ENCODE measurements at places on chromosomes 6 and 20. TPM values are rescaled to one million over a fixed set of nuclear protein-coding genes. Genes with fewer than 3 reads are reported as not detected.
A peak's percentile ranks its signal among the peaks of the same experiment; 100 is the strongest.

- peaks cover 34% of the 10 kb centered on the region for H3K4me1 ChIP-seq
- H3K36me3 ChIP-seq = peaks cover 11% of the 10 kb centered on the region
- peak overlapping the region; percentile 95 for H3K27ac ChIP-seq
Measured at GRCh38 chr6:5054245-5054873, 30.8 kb upstream of the PPP1R3G start.

GRCh38 chr6:129498950-129499842 lies 210.8 kb downstream of the ARHGAP18 start:
- no peak overlapping the region for H3K27ac ChIP-seq
- no peak overlapping the region for H3K4me3 ChIP-seq
- peaks cover 40% of the 10 kb centered on the region for H3K4me1 ChIP-seq
- DNase-seq = no peak
- no peaks in the 10 kb centered on the region for H3K36me3 ChIP-seq
- no peaks in the 10 kb centered on the region for H3K27me3 ChIP-seq

DNA sequence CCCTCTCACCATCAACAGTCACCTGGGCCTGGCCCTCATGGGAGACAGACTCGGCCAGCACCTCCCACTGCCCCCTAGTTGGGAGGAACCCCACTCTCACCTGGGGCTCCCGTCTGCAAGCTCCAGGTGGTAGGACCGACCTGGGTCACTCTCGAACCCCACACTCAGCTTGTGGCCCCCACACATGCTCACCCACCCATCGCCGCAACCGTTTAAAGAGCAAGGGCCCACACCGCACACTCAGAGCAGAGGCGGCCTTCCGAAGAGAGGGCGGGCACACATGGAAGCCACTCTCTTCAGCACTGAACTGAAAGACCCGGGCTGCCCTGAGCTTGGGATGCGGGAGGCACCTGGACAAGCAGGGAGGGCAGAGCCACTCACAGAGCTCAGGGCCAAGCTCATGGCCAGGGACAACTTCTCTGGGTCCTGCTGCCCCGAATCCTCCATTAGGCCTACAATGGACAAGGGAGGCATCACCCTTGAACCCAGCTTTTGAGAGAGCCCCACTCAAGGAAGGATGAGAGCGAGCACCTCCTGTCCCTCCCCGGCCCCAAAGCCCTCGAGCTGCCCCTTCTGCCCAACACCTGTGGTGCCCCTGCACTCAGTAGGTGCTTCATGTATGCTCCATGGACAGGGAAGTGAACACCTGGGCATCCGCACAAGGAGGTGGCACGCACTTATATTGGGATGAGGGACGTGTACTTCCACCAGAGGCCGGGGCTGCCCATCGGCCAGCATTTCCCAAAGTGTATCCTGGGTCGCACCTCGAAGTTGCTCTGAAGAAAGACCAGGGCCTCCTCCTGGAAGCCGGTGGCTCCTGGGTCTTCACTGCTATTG lies 50.4 kb downstream of the YTHDF1 start:
- no peak overlapping the region for H3K4me3 ChIP-seq
- no peaks in the 10 kb centered on the region for H3K4me1 ChIP-seq
- H3K27ac ChIP-seq = no peak overlapping the region
- peak; percentile 84 for DNase-seq

- no peaks in the 10 kb centered on the region for H3K27me3 ChIP-seq
- no peaks in the 10 kb centered on the region for H3K4me1 ChIP-seq
- H3K27ac ChIP-seq = no peak overlapping the region
- no peaks in the 10 kb centered on the region for H3K36me3 ChIP-seq
- no peak for DNase-seq
Measured at GRCh38 chr6:148055419-148055818, 287.2 kb upstream of the SASH1 start.

- peaks cover 4% of the 10 kb centered on the region for H3K36me3 ChIP-seq
- no peak overlapping the region for H3K4me3 ChIP-seq
- no peaks in the 10 kb centered on the region for H3K4me1 ChIP-seq
- no peak overlapping the region for H3K27ac ChIP-seq
- no peaks in the 10 kb centered on the region for H3K27me3 ChIP-seq
- DNase-seq = no peak
Measured at GRCh38 chr6:135346747-135347146, 150.8 kb downstream of the AHI1 start.

GRCh38 chr6:147108259-147108910 lies 95.8 kb upstream of the STXBP5 start:
- no peaks in the 10 kb centered on the region for H3K36me3 ChIP-seq
- peaks cover 20% of the 10 kb centered on the region for H3K4me1 ChIP-seq
- no peaks in the 10 kb centered on the region for H3K27me3 ChIP-seq
- no peak overlapping the region for H3K27ac ChIP-seq

DNA sequence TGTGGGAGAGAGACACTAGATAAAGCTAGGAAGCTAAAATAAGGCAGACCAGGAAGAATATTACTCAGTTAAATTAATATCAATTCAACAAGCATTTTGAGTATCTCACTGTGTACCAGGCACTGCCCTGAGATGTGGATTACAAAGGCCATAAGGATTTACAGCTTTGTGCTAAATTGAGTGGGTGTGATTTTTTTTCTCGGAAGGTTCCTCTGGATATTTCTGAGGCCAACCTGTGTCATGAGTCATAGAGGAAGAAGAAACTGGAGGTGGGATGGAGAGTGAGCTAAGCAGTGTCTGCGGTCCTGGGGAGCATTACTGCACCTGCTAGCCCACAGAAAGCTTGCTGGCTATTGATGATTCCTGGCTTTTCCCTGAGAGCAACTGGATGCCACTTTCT lies 135.2 kb downstream of the RFPL4B start:
- no peak for DNase-seq
- H3K36me3 ChIP-seq = no peaks in the 10 kb centered on the region
- H3K27ac ChIP-seq = no peak overlapping the region

- H3K4me3 ChIP-seq = peak overlapping the region; percentile 87
- H3K4me1 ChIP-seq = peaks cover 21% of the 10 kb centered on the region
- peaks cover 5% of the 10 kb centered on the region for H3K36me3 ChIP-seq
- H3K27me3 ChIP-seq = peaks cover 26% of the 10 kb centered on the region
Measured at GRCh38 chr6:149942461-149942829, 631 bp downstream of the ULBP2 start.

DNA sequence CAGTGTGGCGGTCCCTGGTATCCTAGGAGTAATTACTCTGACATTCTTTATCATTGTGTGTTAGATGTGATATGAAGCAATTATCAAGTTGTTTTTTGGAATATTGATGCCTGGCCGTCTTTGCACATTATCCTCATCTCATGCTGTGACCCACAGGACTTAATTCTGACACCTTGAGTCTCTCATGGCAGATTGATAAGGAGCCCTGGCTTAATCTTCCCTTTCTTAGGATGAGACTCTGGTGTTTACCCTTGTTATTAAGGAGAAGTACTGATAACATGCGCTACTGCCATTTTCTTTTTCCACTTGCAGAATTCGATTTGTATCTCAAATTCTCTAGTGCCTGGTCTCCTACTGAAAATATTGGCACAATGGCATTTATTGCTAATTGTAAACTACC lies 980.2 kb downstream of the KIF16B start:
- no peak for DNase-seq
- no peak overlapping the region for H3K4me3 ChIP-seq
- no peak overlapping the region for H3K27ac ChIP-seq
- H3K27me3 ChIP-seq = no peaks in the 10 kb centered on the region

GRCh38 chr6:128069188-128069587 lies 168.3 kb upstream of the THEMIS start:
- no peak overlapping the region for H3K4me3 ChIP-seq
- H3K4me1 ChIP-seq = peaks cover 23% of the 10 kb centered on the region
- no peaks in the 10 kb centered on the region for H3K27me3 ChIP-seq
- H3K36me3 ChIP-seq = peaks cover 3% of the 10 kb centered on the region
- no peak overlapping the region for H3K27ac ChIP-seq

GRCh38 chr6:118882314-118882905 lies 11.5 kb upstream of the ASF1A start:
- H3K4me3 ChIP-seq = no peak overlapping the region
- H3K36me3 ChIP-seq = peaks cover 2% of the 10 kb centered on the region

- peaks cover 15% of the 10 kb centered on the region for H3K4me1 ChIP-seq
- no peak for DNase-seq
- no peaks in the 10 kb centered on the region for H3K27me3 ChIP-seq
Measured at GRCh38 chr6:89489078-89489477, 56.1 kb downstream of the ANKRD6 start.

- peaks cover 4% of the 10 kb centered on the region for H3K4me1 ChIP-seq
- H3K36me3 ChIP-seq = no peaks in the 10 kb centered on the region
- no peak within 1 kb of the TSS for H3K4me3 ChIP-seq
- H3K27ac ChIP-seq = no peak within 1 kb of the TSS
- no peak for DNase-seq
Measured at GRCh38 chr6:155455766-155456165, at the start of gene NOX3. Gene NOX3 (minus strand): TSS chr6:155455839. CDS start chr6:155455800, 39 bp downstream.

Gene RHAG
- not detected for total RNA-seq

Gene NFKBIE
- total RNA-seq = 6.2 TPM

Gene ECT2L
- not detected for total RNA-seq

Gene HSD17B8
- 2.8 TPM for total RNA-seq

Gene ACTL10
- 2.3 TPM for total RNA-seq

Gene VWA7
- 0.15 TPM for total RNA-seq

Gene SGK2
- total RNA-seq = 0.45 TPM

Gene COL11A2
- total RNA-seq = 10.0 TPM

Gene EPB41L1
- total RNA-seq = 41.1 TPM

Gene HLA-DOA
- total RNA-seq = not detected

Gene MACROD2
- 3.2 TPM for total RNA-seq

Gene CTCFL
- total RNA-seq = not detected

Gene KHDC1L
- not detected for total RNA-seq

Gene OPRL1
- 3.5 TPM for total RNA-seq

Gene NKX2-2
- not detected for total RNA-seq

Data from chondrocyte (in vitro differentiated cells).